Activated effector memory CD4-positive, alpha-beta T cell treated with Interleukin-2 at 50 U/mL for 16 hours (primary cell): ENCODE measurements at places on chromosomes 11 and 22.

GRCh38 chr11:45446434-45446833 lies 160.3 kb upstream of the SYT13 start:
- no peak for DNase-seq

DNA sequence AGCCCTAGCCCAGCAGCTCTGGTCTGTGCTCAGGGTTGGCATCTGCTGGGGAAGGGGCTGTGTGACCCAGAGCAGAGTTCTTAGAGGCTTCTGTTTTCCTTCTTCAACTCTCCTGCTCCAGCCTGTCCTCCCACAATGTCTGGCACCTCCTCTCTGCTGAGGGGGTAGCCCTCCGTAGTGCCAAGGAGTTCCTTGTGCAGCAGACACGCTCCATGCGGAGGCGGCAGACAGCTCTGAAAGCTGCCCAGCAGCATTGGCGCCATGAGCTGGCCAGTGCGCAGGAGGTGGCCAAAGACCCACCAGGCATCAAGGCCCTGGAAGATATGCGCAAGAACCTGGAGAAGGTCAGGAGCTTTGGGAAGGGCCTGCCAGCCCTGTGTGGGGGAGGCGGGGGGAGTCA lies 69.3 kb downstream of the CEP164 start:
- DNase-seq: no peak

- no peak for DNase-seq
Measured at GRCh38 chr11:112844517-112844916, 116.7 kb upstream of the NCAM1 start.

DNA sequence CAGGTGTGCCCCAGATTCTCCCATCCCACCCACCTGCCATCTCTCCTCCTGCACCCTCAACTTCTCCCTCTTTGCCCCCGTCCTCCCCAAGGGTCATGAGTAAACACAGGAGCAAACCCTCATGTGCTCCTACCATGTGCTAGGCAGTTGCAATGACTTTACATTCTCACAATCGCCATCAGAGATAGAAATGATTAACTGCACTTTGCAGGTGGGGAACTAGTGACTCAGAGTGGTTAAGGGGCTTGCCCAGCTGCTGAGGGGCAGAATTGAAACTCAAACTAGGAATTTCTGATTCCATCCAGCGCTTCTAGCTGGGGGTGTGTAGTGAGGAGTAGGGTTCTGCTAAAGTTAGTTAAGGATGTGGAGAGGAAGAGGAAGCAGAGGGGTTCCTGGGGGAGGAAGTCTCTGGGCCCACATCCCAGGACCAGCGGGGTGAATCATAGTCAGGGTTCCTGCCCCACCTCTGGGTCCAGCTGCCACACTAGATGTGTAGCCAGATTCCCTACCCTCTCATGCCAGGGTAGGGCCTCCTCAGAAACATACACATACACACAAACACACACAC lies 16.0 kb upstream of the PRG2 start:
- no peak for DNase-seq

DNA sequence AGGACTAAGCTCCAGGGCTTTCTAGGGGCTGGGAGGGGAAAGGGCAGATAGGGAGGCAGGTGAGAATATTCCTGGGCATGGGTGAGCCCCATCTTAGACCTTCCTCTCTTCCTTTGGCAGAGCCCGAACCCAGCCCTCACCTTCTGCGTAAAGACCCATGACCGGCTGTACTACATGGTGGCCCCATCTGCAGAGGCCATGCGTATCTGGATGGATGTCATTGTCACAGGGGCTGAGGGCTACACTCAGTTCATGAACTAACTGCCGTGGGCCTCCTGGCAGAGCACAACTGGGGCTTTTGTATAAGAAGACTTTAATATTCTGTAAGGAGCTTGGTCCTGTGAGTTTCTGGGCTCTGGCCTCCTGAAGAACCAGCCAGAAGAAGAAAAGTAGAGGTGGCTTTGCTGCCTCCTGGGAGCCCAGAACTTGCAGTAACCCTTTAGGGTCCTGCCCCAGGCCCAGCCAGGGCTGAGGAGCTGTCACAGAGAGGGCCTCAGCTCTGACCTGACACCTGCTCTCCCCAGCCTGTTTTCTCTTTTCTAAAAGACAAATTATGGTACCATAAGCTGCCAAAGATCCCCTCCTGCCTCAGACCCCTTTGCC lies 22.8 kb downstream of the TREH start:
- no peak for DNase-seq

- no peak for DNase-seq
Measured at GRCh38 chr11:57203359-57203758, 21.6 kb downstream of the LRRC55 start.

DNA sequence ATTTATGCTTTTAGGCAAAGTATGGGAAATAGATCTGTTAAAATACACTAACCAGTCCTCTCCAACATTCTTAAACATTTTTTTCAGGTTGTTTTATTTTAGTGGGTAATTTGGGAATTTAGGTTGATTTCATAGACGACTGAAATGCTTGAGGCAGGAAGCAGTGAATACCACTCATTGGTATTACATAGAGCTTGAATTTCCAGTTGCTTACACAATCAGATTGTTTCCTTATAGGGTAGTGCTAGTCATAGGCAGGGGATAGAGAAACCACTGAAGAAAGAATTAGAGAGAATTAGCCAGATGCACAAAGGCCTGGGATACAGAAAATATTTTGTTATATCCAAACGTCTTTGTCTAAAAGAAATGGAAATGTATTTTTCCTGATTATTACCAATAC lies 23.9 kb upstream of the LYVE1 start:
- DNase-seq: no peak

DNA sequence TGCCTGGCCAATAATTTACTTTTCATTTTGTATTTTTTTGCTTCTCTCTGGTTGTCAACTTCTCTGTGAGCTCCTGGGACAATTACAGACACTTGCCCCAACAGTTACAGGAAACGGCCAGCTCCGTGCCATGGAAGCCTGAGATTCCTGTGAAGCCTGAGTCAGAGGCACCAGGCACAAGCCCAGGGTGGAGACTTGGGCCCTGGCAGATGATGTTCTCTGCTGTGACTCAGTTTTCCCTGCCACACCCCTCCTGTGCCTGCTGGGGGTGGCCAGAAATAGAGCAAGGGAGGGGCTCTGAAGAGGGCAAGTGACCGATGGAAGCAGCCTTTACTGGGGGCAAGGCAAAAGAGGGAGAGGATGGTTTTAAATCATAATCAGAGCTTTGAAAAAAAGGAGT lies 4.9 kb downstream of the ATP5MGL start:
- no peak for DNase-seq

DNA sequence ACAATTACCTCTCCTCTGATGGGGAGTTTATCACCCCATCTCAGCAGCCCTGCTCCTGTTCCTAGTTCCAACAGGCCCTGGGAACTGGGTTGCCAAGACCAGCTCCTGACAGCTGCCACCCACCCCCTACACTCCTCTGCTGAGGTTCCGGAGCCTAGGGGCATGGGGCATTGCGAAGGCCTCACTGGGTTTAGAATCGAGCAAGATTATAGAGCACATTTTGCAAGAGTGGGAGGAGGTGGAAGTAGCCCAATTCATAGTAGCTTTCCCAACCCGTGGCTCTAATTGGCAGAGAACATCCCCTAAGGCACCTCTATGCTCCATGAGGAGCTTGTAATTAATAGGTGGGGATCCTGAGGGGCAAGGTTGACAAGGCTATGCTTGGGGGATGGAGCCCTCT lies 23.0 kb downstream of the MYEOV start:
- no peak for DNase-seq

DNA sequence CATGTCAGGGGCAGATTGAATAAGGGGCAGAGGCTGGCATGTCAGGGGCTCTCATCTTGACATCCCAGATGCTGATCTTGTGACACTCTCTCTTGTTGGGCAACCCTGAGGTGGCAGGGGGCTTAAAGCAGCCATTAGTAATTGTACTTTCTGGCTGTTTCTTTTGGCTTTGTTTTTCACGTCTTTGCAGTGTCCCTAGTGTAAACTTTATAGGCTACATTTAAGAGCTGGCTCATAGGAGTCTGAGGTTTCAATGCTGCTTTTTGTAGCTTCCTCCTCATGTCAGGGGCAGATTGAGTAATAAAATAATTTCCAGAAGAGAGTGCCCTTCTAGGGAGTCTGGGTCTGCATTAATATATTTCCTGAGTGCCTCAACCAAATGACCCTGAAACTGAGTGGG lies 86.1 kb downstream of the RAB38 start:
- no peak for DNase-seq

- no peak for DNase-seq
Measured at GRCh38 chr11:45513821-45514340, 151.5 kb downstream of the CHST1 start.

GRCh38 chr11:125356797-125357196 lies 139.3 kb downstream of the FEZ1 start:
- DNase-seq: no peak

DNA sequence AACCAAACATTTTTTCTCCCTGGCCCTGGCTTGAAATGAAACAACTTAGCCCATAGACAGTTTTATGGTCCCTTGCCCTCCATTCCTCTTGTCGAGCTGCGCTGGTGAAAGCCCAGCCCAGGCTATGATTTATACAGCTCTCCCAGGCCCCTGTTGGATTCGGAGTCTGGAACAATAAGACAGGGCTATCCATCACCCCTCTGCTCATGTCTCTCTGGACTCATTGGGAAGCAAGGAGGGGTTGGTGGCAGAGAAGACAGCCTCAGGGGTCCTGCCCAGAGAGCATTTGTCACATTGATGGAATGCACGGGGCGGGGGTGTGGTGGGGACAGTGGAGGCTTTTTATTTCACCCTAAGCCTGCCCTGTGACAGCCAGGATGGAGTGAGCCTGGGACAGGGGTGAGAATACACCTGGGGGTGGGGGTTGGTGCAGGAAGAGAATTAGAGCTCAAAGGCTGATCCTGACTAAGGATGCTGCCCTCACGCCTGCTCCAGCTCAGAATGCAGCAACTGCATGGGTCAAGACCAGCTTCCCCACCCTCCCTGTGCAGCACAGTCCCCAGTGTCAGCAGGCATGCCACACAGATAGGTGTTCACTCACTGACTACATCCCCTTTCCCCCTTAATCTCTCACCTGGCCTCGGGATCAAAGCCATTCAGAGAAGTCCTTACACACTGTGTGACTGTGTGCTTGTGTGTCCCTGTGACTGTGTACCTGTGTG lies 10.0 kb upstream of the PKNOX2 start:
- DNase-seq: no peak

GRCh38 chr11:134742224-134742612 lies 330.2 kb upstream of the B3GAT1 start:
- DNase-seq: no peak

DNA sequence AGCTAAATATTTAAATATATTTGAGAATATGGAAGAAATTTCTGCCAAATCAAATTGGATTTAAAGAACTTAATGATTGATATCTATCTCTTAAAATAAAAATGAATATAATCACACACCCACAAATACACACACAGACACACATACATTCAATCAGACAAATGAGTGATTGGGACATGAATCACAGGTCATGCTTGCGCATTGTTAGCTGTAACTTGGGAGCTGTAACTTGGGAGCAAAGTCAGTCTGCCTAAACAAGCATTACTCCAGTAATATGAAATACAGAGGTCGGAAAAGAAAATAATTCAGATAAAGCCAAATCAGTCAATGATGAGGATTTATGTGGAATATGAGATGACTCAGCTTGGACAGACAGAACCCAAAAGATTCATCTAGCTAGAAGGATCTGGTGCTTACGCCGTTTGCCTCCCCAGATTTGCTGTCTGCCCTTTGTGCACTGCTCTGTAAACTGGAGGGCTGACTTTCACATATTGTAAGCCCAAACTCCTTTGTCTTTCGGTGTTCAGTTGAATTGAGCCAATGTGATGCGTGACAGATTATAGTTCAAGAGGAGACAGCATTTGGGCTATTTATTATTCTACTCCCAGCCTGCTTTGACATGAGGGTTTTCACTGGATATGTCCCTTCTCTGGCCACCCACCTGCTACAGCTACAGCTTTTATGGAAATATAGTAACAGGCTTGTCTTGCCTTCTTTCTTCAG lies 1.6 kb downstream of the OR56B1 start:
- DNase-seq: no peak

DNA sequence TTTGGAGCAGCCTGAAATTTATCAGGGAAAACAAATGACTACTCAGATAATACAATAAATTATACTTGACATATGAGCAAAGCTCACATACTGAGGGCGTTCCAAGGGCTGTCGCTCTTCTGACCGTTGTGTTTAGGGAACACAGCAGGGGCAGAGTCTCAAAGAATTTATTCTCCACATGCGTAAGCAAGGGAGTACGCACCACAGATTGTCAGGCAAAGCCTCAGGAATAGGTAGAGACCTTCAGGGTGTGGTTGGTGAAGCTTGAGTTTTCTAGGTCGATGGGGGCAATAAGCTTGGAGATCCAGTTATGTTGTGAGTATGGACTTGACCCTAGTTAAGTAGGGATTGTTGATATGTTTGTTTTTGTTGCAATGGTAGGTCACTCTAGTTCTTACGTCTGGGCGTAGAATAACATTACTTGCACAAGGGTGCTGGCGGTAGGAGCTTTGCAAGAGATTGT lies 830 bp downstream of the ACAT1 start:
- DNase-seq: no peak

GRCh38 chr11:12864316-12865156 lies 144.6 kb upstream of the RASSF10 start:
- no peak for DNase-seq

- no peak for DNase-seq
Measured at GRCh38 chr11:47400768-47401279, 7.6 kb upstream of the SLC39A13 start.

DNA sequence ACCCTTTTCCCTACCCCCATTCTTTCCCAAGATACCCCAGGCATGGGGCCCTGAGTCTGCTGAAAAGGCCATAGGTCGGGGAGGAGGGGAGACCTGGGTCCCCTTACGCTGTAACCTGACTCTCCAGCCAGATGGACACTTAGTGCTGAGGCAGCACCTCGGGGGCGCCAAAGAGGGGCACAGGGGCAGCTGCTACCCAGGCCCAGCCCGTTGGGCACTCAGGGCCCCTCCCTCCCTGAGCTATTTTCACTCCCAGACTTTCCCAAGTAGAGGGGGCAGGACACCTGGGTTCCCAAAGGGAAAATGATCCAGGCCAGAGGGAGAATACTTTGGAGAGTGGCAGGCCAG lies 933 bp downstream of the ACTN3 start:
- DNase-seq: no peak

DNA sequence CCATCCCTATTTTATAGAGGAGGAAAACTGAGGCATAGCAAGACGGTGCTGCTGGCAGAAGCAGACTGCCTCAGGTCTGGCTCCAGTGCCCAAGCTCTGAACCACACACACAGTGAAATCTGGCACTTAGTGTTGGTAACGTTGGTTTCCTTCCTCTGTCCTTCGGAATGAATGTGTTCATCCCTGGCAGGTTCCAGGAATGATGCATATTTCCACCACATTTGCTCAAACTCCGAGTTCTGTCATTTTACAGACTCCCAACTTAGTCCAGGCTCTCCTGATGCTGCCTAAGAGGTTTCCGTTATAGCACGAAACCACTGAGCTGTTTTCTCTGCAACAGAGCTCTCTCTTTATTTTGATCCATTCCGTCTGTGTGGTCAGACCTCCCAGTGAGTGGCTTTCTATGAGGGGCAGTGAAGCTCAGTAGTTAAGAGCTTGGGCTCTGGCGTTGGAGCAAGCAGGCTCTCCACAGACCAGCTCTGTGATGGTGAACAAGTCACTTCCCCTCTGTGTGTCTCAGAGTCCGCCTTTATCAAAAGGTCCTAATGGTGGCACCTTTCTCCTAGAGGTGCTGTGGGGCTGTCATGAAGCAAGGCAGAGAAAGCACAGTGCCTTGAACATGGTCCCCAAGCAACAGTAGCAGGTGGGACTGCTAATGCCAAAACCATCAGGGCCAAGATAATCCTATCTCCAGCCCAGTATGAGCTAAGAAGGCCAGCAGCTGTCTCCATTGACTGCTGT lies 200.3 kb downstream of the MYO18B start:
- no peak for DNase-seq
